Liver (tissue), 10 donors: ENCODE measurements at places on chromosomes 7 and 10.

DNA sequence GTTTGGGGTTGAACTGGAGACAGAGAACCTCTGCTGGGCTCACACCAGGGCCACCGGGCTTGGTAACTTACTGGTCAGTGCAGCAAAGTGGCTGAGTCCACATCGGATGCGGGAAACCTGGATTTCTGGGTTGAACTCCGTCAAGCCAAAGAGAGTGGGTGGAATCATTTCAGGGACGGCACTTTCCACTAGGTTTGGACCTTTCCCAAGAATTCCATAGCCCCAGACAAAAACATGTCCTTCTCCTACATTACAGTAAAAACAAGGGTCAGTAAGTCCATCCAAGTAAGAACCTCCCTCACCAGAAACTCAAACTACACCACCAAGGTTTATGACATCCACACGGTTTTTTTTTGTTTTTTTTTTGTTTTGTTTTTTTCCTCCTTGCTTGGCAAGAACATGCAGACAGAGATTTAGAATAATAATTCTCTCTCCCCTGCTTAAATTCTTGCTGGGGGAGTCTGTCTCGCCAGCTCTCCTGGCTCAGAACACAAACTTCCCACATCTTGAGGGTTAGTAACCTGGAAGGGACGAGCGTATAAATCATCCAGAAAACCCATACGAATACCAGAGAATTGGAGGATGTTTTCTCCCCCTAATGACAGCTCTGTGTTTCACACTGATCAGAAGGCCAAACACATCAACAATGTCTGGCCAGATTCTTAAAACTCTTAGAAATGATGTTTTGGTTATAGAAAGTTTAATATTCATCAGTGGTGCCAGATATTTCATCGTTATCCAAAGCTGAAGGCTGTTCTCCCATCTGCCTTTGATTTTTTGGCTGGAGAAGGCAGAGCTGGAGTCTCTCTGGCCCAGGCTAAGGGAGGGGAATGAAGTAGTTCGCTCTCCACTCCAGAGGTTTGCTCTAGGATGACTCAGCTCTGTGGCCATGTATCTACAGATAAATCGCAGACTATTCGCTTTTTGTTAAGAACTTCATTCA lies 17.5 kb downstream of the RCC1L start:
- DNase-seq, result no peak

DNA sequence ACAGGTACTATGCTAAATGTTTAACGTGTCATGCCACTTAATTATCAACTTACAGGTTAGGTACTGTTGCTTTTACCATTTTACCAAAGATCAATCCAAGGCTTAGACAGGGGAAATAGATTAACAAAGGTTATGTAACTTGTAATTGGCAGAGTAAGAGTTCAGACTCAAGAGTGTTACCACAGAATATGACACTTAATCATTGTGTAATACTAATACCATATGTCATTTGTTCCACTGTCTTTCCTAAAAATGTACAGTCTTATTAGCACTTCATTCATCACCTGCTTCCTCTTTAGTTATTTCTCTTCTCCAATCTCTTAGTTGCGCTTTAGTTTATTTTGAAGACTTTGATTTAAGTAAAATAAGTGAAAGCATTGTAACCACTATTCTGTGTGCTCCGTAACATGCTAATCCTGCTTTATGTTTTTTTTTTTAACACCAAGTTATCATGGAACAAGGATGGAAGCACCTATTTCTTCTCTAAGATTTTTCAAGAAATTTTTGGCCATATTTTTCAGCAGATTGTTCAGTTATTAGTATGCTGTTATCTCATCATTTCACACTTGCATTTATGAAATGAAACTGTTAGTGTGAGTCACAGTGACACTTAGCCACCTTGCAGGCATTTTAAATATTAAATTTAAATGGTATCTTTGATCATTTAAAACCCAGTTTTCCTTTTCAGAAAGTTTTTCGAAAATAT lies 197.3 kb downstream of the PHF14 start:
- no peak for DNase-seq

GRCh38 chr7:63067897-63068585 lies 930.6 kb upstream of the ZNF722 start:
- no peak for DNase-seq

DNA sequence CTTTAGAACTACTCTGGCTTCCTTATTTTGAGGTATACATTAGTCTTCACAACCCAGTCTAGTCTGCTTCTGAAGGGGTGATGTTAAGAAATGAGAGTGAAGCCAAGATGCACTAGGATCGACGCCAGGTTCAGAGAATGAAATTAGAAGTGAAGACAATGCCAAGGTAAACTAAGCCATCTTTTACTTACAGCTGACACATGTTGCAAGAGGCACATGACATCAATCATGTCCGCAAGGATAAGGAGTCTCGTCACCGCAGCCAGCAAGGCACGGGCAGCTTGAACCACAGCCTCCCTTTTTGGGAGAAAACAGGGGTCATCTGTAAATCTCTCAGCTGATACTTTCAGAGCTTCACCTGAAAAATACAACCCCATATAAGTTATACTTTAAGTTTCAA lies 156.7 kb downstream of the CTNNA3 start:
- DNase-seq, result no peak

GRCh38 chr10:31064348-31064747 lies 32.7 kb upstream of the ZNF438 start:
- DNase-seq, result no peak

DNA sequence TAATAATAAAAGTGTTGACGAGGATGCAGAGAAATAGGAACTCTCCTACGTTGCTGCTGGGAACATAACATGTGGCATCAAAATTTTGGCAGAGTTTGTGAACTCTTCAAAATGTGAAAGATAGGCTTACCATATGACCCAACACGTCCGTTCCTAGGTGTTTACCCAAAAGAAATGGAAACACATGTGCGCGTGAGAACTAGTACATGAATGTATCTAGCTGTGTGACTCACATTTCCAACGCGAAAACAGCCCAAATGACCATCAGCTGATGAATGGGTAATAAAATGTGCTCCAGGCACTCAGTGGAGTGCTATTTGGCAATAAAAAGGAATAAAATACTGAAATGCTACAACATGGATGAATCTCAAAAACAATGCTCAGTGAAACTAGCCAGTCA lies 10.4 kb upstream of the ELFN1 start:
- DNase-seq, result no peak

- DNase-seq, result no peak
Measured at GRCh38 chr10:100631192-100631591, 95.4 kb downstream of the HIF1AN start.

DNA sequence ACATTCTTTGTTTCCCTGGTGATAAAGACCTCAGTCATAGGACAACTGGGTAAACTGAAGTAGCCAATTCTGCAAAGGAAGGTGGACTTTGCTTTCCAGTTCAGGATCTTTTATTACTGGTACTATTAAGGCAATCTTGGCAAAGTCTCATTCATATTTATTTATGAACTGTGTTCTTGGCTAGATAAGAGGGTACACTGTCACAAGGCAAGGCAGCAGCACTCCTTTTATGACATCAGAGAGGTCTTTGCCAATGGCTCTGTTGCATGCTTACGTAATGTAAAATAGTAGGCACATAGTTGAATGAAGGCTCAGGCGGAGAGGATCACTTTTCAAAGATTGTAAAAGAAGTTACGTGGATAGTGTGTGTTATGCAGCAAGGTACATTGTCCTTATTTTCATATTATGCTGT lies 63.7 kb upstream of the PDK4 start:
- DNase-seq, result no peak

DNA sequence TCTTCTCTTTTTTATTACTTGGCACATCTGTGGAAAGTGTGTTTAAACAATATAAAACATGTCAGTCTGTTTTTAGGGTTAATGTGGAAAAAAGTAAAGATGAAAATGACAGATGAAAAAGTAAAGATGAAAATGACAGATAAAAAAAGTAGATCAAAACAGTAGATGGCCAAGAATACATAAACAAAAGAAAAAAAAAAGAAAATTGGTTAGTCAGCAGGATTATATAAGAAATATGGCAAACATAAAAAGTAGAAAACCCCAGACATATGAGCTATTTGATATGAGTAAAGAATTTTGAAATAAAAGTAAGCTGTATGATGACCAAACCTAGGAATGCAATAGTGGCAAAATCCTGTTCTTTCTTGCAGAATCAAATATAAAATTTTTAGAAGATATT lies 365.7 kb upstream of the AKR1E2 start:
- no peak for DNase-seq

GRCh38 chr10:31604096-31604495 lies 285.1 kb downstream of the ZEB1 start:
- no peak for DNase-seq

DNA sequence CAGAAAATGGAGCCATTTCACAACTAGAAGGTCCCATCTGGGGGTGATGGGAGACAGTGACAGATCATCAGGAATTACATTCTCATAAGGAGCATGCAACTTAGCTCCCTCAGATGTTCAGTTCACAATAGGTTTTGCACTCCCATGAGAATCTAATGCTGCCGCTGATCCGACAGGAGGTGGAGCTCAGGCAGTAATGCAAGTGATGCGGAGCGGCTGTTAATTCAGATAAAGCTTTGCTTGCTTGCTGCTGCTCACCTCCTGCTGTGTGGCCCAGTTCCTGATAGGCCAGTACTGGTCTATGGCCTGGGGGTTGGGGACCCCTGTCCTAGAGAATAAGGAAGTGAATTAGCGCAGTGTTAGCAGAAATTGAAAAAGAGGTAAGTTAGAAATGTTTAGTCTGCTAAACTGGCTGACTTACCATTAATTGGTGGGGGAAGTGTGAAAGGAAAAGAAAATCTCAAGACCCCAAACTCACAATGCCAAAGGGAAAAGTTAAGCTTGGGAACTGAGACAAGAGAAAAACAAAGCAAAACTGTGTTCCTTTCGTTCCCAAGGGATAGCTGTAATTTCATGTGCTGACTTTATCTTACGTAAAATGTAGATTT lies 76.4 kb downstream of the LYZL2 start:
- no peak for DNase-seq

DNA sequence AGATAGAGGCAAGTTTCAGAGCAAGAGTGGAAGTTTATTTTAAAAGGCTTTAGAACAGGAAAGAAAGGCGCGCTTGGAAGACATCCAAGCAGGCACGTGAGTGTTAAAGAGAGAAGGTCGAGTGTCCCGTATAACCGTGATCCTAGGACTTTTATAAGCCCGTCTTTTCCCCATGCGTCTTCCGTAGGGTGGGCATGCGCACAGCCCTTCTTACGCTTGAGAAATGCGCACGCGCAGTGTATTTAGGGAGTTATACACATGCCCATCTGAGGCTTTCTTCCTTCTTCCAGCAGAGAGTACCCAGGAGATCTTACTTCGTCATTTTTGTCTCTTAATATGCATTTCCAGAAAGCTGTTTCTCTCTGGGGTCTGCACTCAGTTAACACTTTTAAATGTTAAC lies 52.4 kb downstream of the CALD1 start:
- DNase-seq, result no peak

DNA sequence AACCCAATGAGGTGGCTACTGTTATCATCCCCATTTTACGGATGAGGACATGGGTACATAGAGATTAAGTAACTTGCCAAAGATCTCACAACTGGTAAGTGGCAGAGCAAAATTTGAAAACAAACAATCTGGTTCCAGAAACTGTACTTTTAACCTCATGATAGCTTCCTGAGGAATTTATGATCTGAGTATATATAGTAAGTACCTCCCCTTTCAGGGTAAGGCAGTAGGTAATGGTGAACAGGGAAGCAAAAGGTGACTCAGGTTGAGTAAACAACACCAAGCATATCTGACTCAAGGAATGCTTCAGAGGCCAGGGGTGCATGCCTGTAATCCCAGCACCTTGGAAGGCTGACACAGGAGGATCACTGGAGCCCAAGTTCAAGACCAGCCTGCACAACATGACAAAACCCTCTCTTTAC lies 21.1 kb downstream of the KLLN start:
- DNase-seq, result no peak

- no peak for DNase-seq
Measured at GRCh38 chr7:107971613-107972012, 31.3 kb downstream of the LAMB1 start.

DNA sequence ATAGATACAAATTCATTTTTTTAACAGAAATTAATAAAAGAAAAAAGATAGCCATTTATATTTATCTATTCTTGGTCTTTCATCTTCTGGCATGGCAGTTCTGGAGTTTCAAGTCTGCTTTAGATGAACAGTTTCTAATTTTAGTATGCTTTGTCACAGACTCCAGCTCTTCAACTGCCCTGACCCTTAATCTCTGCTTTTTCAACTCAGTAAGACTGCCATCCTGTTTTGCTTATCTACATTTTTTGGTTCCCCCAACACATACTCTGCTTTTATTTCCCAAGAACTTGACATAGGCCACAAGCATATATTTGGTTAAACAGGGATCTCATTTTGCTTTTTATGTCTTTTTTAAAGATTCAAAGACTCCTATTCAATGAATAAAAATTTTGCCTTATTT lies 309.3 kb upstream of the KCND2 start:
- DNase-seq, result no peak

DNA sequence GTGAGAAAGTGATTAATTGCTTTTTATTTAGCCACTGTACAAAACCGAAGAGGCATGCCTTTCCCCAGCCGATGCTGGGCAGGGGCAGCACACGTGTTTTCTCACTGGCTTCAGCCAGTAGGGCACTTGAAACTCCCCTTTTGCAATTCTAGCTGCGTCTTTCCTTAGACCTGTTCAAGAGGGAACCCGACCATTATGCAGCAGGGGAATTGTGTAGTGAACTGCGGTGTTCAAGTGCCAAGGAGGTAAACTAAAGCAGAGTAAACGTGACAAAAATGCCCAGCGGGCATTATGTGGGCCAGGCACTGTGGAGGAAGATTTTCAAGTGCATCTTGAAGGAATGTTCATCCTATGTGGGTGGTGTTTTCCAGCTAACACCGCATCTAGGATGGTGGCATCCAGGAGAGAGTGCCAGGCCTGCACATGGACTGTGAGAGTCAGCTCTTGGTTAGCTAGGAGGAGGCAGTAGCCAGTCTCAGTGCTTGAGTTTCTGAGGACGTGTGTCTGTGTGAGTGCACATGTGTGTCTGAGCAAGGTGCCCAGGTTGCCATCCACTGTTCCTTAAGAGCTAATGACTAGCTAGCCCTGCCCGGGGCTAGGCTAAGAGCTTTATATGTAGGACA lies 3.3 kb downstream of the WIPF3 start:
- DNase-seq, result no peak

DNA sequence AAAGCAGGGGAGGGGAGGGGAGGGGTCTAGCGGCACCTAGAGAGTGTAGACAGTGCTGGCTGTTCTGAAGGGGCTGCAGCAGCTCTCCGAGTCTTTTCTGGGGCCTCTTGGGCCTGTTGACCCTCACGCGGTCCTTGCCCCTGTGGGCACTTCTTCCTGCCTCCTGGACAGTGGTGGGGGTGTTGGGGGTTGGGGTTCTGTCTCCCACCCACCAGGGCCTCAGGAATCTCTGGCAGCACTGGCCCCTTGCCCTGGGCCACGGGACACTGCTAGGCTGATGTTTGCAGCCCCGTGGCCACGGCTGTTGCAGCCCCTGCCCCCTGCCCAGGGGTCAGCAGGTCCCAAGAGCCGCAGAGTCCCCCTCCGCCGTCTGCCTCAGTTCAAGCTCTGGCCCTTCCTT lies 68.9 kb upstream of the INPP5A start:
- DNase-seq, result no peak
